ENCODE measurements at places on chromosomes 12 and 14. TPM values are rescaled to one million over a fixed set of nuclear protein-coding genes. Genes with fewer than 3 reads are reported as not detected.

Gene RNU4-1
- under 0.01 TPM for polyA plus RNA-seq

Gene RNF212B
- polyA plus RNA-seq: not detected

DNA sequence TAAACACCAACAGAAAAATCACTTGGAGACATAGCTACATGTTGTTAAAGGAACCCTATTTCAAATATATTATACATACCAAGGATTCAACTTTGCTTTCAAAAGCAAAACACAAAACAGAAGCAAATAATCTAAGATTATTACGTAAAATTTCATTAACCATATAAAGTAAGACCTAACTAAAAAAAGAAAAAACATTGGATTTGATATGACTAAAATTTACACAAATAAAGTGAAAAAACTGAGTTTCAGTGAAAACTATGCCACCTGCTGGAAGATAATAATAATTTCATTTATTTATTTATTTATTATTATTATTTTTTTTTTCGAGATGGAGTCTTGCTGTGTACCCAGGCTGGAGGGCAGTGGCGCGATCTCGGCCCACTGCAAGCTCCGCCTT lies 45.2 kb downstream of the WDHD1 start:
- H3K27me3 ChIP-seq: no peaks in the 10 kb centered on the region
- no peak overlapping the region for H3K4me3 ChIP-seq
- DNase-seq: no peak
- H3K4me1 ChIP-seq: no peaks in the 10 kb centered on the region

DNA sequence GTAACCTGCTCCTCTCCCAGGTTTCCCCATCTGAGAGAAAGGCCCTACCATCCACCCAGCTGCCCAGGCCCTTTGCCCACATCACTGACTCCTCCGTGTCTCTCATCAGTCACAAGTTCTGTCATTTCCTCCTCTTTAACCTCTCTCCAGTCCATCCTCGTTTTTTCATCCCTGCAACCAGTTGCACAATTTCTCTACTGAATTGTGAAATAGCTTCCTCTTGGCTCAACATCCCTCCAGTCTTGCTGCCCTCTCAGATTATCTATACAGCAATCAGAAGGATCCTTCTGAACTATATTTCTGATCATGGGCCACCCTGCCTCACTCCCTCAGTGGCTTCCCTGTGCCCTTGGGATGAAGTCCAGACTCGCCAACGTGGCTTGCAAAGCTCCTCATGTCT lies 6.8 kb downstream of the FAM161B start:
- H3K4me3 ChIP-seq: no peak overlapping the region
- H3K4me1 ChIP-seq: no peaks in the 10 kb centered on the region
- no peak overlapping the region for H3K27ac ChIP-seq

GRCh38 chr14:105411985-105412770 lies 7.4 kb upstream of the MTA1 start:
- peaks cover 4% of the 10 kb centered on the region for H3K4me1 ChIP-seq
- peaks cover 19% of the 10 kb centered on the region for H3K27me3 ChIP-seq
- H3K27ac ChIP-seq: no peak overlapping the region
- H3K36me3 ChIP-seq: no peaks in the 10 kb centered on the region

DNA sequence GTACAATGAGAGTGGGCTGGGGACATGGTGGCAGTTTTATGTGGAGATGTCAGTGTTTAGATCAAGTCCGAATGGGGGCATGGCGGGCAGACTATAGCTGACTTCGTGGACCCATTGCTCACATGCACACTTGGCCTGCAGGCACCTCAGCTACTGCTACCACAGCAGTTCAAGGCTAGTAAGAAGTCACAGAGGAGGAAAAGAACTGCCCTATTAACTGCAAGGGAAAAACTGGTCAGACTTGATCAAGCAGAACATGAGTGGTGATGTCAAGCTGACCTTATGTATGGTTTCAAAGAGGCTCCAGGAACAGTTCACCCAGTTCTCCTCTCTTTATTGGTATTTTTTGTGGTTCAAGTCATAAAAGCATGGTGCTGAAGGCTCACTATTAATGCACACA lies 30.2 kb upstream of the FRS2 start:
- no peaks in the 10 kb centered on the region for H3K27me3 ChIP-seq
- no peak for DNase-seq
- H3K27ac ChIP-seq: no peak overlapping the region
- no peaks in the 10 kb centered on the region for H3K36me3 ChIP-seq
- H3K4me3 ChIP-seq: no peak overlapping the region
- no peaks in the 10 kb centered on the region for H3K4me1 ChIP-seq
